ENCODE measurements at places on chromosomes 4 and X. TPM values are rescaled to one million over a fixed set of nuclear protein-coding genes. Genes with fewer than 3 reads are reported as not detected.

DNA sequence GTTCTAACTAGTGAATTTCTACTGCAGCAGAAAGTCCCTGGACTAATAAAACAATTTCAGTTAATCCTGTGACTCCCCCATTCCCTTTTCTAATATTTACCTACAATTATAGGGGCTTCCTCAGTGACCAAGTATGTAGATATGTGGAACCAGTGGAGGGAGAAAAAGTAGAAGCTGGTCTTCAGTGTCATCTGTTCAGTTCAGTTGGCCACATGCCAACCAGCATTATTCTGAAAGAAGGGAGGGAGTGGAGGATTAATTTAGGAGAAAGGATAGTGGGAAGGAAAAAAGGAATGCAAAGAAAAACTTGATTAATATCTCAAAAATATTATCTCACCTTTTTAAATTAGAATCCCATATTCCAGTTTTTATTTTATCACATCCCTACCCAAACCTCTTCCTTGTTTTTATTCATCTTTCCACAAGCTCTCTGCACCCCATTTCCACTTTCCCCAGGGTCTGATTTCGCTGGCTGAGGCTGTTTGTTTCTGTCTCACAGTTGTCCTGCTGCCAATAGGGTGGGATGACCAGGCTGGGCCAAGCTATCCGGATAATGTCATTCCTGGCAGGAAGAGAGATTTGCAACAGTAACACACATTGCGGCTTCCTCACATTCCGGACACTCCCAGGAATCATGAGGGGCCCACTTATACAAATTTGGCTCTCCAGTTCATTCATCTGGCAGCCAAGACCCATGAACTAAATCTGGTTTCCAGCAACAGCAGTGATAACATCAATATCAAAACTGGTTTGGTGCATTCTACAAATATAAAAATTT is 24.6 kb upstream of the ANTXR2 start:
- no peak for DNase-seq

DNA sequence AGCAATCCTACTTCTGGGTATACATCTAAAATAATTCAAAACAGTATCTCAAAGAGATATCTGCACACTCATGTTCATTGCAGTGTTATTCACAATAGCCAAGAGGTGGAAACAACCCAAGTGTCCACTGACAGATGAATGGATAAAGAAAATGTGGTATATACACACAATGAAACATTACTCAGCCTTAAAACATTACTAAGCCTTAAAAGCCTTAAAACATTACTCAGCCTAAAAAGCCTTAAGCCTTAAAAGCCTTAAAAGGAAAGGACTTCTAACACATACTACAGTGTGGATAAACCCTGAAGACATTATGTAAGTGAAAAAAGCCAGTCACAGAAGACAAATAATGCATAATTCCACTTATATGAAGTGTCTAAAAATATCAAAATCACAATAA is 40.3 kb upstream of the TFDP3 start:
- no peak for DNase-seq

The AMTN gene
- total RNA-seq = not detected

- no peak for DNase-seq
These were observed 29.0 kb downstream of the LRPAP1 start for GRCh38 chr4:3502941-3503936.

GRCh38 chrX:25941087-25941486 is 197.1 kb upstream of the MAGEB18 start:
- DNase-seq = no peak

DNA sequence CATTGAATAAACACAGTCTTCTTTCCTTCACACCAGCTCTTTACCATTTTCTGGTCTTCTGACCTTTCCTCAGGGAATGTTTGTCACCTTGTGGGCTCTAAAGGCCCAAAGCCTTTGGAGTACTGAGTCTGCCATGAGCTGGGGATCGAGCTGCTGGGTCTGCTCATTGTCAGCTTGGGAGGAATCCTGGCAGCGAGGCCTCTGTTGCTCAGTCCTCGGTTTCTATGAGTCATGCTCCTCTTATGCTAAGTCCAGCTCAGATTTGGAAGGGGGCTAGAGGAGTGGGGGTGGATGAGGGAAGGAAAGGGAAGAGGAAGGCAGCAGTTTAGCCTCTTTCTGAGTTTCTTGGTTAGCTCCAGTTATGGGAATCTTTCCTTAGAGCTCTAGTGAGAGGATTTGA is 31.1 kb downstream of the NHSL2 start:
- DNase-seq = no peak

GRCh38 chr4:26197018-26197779 is 123.6 kb upstream of the RBPJ start:
- no peak for DNase-seq

GRCh38 chr4:2733001-2733843 is 22.9 kb downstream of the TNIP2 start:
- DNase-seq = no peak

DNA sequence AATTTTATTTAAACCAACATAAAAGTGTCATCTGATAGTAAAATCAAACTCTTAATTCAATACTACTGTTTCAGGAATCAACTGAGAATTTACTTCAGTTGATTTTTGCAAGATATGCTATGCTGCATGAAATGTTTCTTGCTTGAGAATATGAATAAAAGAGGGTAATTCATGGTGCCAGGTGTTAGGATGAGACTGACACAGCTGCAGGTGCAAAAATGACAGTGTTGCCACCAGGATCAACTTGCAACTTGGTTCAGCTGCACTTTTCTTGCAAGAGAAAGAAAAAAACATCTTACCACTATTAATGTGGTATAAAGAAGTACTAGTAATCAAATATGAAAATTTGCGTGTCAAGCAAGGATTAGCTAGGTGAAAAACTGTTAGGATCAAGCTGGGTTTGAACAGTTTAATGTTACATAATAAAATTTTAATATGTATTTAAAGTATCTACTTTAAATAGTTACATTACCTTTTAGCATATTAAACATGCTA is 49.7 kb downstream of the CHIC2 start:
- DNase-seq = no peak

- DNase-seq = peak; percentile 28
These were observed 1.5 kb downstream of the MAN2B2 start for GRCh38 chr4:6576512-6576911.

DNA sequence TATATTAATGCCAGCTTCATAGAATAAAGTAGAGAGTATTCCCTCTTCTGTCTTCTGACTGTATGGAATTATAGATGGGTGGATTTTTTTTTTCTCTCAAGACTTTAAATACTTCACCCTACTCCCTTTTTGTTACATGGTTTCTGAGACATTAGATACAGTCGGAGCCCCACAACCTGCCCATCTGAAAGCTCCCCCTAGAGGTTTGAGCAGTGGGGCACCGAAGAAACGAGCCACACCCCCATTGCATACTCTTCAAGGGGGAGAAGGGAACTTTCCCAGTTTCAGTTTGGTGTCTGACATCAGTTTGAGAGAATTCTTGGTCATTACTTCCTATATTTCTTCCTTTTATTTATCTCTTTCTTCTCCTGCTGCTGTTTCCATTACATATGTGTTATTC is 437.6 kb upstream of the AGA start:
- no peak for DNase-seq

- no peak for DNase-seq
These were observed 48.2 kb downstream of the SLC34A2 start for GRCh38 chr4:25703731-25704388.

GRCh38 chrX:74383611-74384010 is 37.7 kb upstream of the SLC16A2 start:
- peak; percentile 8 for DNase-seq

- no peak for DNase-seq
These were observed 2.5 kb downstream of the CCNI start for GRCh38 chr4:77073106-77073809.

- no peak for DNase-seq
These were observed 11.3 kb upstream of the KIAA0232 start for GRCh38 chr4:6771229-6771671.

GRCh38 chr4:143313996-143314395 is 22.7 kb upstream of the GAB1 start:
- no peak for DNase-seq

The PTPN13 gene
- 61.2 TPM for total RNA-seq
